ENCODE measurements at places on chromosomes 11 and 22.

GRCh38 chr11:78354408-78355308, 63.0 kb downstream of the GAB2 start:
- DNase-seq, result no peak

- DNase-seq, result no peak
Measured at GRCh38 chr11:90919332-90919731, 696.5 kb upstream of the CHORDC1 start.

GRCh38 chr22:41341990-41342389, 39.8 kb upstream of the TEF start:
- DNase-seq, result no peak

DNA sequence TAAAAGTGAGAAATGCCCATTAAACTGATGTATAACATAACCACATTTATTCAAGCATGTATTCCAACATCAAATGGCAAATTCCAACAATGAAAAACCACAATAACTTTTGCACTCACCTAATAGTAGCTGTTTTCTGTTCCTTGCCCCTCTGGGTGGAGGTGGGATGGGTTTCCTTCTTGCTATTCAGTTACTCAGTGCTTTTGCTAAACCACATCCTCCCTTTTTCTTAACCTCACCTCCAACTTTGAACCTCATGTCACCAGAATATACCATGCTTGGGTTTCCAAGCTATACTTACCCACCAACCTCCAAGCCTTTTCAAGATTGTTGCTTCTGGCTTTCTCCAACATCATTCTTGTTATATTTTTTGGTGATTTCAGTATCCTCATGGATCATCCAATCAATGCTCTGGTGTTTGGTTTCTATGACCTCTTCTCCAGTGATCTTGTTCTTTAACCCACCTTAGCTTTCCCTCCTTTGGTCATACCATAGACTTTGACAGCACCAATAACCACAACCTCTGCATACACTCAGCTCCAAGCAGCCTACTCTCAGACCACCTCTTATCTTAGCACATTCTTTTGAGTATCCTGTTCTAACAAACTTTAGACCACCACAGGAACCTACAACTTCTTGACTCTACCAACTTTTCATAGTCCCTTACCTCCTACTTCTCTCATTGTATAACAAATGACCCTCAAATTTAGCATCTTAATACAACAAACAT, 3.2 kb upstream of the CCDC15 start:
- no peak for DNase-seq

GRCh38 chr11:35419184-35419829, at the start of gene SLC1A2:
TSS of gene SLC1A2 (minus strand) at chr11:35419558. CDS start at chr11:35418966, 592 bp downstream.
- no peak for DNase-seq

DNA sequence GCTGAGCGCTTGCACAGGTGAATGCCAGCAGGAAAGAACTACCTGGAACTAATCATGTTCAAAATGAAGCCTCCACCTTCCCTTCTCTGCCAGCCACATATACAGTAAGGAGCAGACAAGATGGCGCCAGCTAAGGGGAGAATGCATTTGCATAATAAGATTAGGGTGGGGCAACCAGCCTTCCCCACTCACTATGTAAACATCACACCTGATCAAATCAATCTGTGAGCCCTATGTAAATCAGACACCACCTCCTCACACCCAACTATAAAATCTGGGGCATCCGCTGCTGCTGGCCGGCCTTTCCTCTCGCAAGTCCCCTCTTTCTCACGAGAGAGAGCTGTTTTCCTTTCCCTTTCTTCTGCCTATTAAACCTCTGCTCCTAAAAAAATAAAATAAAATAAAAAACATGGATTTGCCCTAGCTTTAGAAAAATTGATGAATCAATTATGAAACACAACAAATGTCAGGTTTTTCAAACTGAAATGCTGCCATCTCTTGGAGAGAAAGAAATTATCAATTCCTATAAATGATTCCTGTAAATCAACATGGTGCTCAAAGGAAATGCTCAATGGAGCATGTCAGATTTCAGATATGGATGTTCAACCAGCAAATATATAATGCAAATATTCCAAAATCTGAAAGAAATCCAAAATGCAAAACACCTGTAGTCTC, 108.9 kb downstream of the SGSM3 start:
- no peak for DNase-seq

DNA sequence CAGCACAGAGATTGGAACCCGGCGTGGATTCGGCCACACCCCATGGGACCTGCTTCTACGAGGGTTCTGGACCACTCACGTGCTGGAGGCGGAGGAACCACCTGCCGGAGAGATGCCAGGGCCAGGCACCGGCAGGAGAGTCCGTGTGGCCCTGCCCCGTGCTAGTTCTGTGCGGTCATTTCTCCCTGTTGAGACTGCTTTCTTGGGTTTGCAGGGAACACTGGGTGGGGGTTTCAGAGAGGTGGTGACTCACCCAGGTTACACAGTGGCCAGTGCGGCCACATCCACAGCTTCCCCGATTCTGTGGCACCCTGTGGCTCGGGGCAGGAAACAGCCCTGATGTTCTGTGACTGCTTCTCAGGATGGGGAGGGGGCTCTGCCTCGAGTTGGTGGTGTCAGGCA, 3.6 kb upstream of the PHLDA2 start:
- DNase-seq, result peak; percentile 21

DNA sequence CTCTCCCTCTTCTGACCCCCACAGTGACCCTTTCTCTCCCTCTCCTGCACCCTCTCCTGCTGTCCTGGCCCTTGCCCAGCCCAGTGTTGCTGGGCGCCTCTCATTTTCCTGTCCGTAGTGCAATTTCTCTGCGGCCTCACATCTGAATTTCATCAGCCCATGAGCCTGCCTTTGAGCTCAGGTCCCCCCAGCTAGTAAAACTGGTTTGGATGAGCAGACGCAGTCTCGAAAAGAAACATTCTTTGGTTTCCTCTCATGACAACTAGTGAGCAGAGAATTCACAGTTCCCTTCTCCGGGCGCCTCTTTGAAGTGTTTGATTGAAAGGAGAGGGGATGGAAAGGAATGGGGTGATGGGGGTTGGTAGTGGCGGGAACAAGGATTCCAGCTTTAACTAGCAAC, 126.0 kb upstream of the CADM1 start:
- no peak for DNase-seq

Measured in colonic mucosa (tissue), 4 donors.